Left lung (tissue), 14 donors: ENCODE measurements at places on chromosomes 4 and X. TPM values are rescaled to one million over a fixed set of nuclear protein-coding genes. Genes with fewer than 3 reads are reported as not detected.

Gene KCNIP4
- polyA plus RNA-seq, result 2.8 TPM

Gene HTR2C
- 0.32 TPM for polyA plus RNA-seq

Gene ENOX2
- 10.8 TPM for polyA plus RNA-seq

Gene MGARP
- polyA plus RNA-seq, result 0.53 TPM

Gene GAGE12H
- polyA plus RNA-seq, result not detected

DNA sequence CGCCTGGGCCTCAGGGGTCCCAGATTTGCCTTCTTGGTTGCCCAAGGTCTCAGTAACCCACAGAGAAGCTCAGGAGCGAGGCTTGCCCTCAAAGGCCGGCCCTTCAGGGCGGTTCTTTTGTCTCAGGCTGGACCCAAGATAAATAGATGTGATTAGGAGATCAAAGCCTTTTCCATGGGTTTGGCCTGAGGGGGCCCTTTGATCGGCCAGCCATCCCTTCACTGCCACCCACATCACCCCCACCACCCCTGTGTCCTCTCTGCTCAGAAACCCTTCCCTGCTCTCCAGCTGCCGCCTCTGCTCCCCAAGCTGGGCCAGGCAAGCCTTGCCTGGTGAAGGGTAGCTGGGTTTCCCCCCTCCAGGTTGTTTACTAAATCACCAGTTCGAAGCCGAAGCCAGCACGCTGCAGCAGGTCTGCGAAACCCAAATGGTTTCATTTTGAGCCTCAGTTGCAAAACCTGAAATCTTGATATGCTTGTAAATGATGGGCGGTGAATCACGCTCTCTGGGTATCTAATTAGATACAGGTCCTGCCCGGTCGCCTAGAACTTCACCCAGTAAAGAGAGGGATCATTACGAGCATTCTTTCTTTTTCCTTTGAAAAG, 202.6 kb upstream of the BCOR start:
- H3K27ac ChIP-seq, result no peak overlapping the region
- H3K4me3 ChIP-seq, result no peak overlapping the region
- no peak for DNase-seq
- H3K4me1 ChIP-seq, result no peaks in the 10 kb centered on the region

Gene PTTG2
- polyA plus RNA-seq, result not detected

DNA sequence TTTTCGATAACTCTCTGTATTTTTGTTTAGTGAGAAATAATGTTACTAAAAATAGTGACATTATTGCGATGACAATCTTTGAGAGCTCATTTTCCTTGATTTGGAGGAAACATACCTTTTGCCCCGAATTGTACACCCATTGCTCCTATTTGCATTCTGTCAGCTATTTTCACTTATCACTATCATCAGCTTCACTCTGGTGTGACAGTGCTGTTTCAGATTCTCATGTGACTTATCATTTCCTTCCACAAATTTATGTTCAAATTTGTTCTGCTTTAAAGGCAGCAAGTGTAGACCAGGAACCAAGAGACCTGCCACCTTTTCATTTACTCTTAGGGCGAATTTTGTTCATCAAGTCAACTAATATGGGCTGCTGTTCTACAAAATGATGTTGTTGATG, 179.4 kb downstream of the RBM46 start:
- no peak for DNase-seq
- no peak overlapping the region for H3K4me3 ChIP-seq
- H3K27ac ChIP-seq, result no peak overlapping the region
- H3K4me1 ChIP-seq, result no peaks in the 10 kb centered on the region

Gene GABRB1
- 0.26 TPM for polyA plus RNA-seq

Gene GAGE2A
- polyA plus RNA-seq, result not detected

- H3K4me3 ChIP-seq, result no peak overlapping the region
- no peak overlapping the region for H3K27ac ChIP-seq
- no peaks in the 10 kb centered on the region for H3K36me3 ChIP-seq
- H3K4me1 ChIP-seq, result no peaks in the 10 kb centered on the region
- peaks cover under 1% of the 10 kb centered on the region for H3K27me3 ChIP-seq
- no peak for DNase-seq
Measured at GRCh38 chr4:154511981-154512380, 20.4 kb upstream of the DCHS2 start.

GRCh38 chr4:39706334-39706733, 8.4 kb downstream of the UBE2K start:
- no peaks in the 10 kb centered on the region for H3K27me3 ChIP-seq
- H3K27ac ChIP-seq, result no peak overlapping the region
- H3K36me3 ChIP-seq, result peaks cover 18% of the 10 kb centered on the region
- H3K4me1 ChIP-seq, result peaks cover under 1% of the 10 kb centered on the region

- no peaks in the 10 kb centered on the region for H3K36me3 ChIP-seq
- H3K4me1 ChIP-seq, result no peaks in the 10 kb centered on the region
- no peak overlapping the region for H3K27ac ChIP-seq
- no peaks in the 10 kb centered on the region for H3K27me3 ChIP-seq
- no peak for DNase-seq
- no peak overlapping the region for H3K4me3 ChIP-seq
Measured at GRCh38 chrX:40863671-40864070, 128.3 kb upstream of the MED14 start.

DNA sequence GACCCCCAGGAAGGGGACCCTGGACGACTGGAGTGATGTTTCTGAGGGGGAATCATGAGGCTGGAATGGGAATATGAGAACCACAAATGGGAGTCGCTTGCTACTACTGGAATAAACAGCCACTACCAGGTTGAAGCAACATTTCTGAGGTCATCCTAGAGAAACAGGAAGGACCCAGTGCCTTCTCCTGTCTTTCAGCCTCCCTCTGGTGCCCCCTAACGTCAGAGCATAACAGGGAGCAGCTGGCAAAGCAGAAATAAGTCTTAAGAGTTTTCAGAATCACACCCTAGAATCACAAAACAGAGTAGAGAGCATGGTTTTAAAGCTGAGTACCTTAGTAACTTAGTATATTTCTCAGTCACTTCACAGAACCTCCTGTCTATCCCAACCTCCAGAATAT, 347.8 kb upstream of the PITX2 start:
- H3K27ac ChIP-seq, result no peak overlapping the region
- H3K4me1 ChIP-seq, result no peaks in the 10 kb centered on the region
- peak; percentile 4 for DNase-seq
- no peaks in the 10 kb centered on the region for H3K36me3 ChIP-seq

Gene PRDM8
- polyA plus RNA-seq, result 1.3 TPM

Gene TLR3
- polyA plus RNA-seq, result 10.3 TPM

DNA sequence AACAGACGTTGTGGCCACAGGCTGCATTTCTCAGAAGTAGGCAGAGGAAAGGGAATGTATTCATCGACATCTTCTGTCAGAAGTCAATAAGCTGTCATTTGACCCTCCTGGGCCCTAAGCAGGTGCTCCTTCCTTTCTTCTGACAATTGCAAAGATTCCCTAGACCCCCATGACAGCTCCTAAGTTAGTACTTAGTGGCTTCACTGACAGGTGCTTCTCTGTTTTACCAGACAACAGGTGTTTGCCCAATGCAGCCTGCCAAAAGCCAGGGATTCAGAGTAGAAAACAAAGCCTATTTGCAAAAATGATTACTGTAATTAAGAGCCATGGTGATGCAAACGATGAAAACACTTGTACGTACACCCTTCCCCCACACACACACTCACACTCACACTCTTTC, 7.5 kb upstream of the FGF5 start:
- H3K27me3 ChIP-seq, result peaks cover 7% of the 10 kb centered on the region
- no peak overlapping the region for H3K4me3 ChIP-seq
- no peak for DNase-seq
- H3K36me3 ChIP-seq, result no peaks in the 10 kb centered on the region

Gene VGLL1
- 6.5 TPM for polyA plus RNA-seq

DNA sequence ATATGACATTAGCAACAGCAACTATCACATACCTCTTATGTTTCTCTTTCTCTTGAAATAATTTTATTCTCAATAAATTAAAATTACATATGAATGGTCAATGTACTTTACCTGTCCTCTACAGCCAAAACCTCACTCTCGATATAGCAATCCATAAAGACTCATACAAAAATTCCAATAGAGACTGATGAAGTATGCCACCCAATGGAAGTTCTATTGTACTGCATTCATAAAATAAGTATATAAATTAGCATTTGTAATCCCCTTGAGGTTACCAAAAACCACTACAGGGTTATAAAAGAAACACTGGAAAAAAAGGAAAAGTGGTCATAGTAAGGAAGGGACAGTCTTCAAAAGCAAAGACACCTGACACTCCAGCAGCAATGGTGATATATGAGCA, 32.8 kb downstream of the CLDN2 start:
- H3K27me3 ChIP-seq, result peaks cover 12% of the 10 kb centered on the region
- H3K4me1 ChIP-seq, result no peaks in the 10 kb centered on the region
- H3K4me3 ChIP-seq, result no peak overlapping the region
- H3K27ac ChIP-seq, result no peak overlapping the region
- DNase-seq, result no peak
- no peaks in the 10 kb centered on the region for H3K36me3 ChIP-seq

GRCh38 chr4:123476089-123476488, 79.5 kb downstream of the SPRY1 start:
- DNase-seq, result no peak
- no peaks in the 10 kb centered on the region for H3K27me3 ChIP-seq
- H3K4me3 ChIP-seq, result no peak overlapping the region
- H3K27ac ChIP-seq, result no peak overlapping the region

DNA sequence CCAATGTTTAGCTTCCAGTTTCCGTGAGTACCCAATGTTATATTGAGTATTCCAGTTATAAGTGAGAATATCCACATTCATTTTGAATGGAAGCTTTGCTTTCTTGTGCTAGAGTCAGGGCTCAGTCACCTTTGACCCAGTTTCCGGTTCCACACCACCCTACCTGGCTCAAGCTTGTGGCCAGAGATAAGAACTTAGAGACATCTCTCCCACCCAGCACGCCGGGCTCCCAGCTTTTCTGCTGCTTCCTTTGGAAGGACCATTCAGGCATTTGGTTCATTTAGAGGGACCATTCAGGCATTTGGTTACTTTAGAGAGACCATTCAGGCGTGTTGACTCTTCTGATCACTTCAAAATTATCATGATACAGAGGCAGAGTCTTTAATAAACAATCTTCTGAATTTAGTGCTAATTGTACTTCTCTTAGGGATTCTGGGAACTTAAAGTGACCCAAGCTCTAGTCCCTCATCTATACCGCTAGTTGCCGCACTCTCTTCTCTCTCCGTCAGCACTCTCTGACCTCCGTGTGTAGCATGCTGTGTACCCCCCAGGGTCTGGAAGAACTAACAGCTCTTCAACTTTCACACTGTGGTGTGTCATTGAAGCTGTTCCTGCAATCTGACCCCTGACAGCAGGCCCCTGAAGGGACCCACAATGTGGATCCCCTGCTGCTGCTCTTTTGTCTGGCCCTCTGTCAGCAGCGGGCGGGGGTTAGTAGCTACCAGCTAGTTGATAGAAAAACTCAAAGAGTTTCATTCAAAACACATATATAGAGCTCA, 943.1 kb downstream of the ARAP2 start:
- DNase-seq, result no peak
- H3K4me3 ChIP-seq, result no peak overlapping the region
- no peaks in the 10 kb centered on the region for H3K27me3 ChIP-seq
- H3K4me1 ChIP-seq, result no peaks in the 10 kb centered on the region
- no peak overlapping the region for H3K27ac ChIP-seq

- no peaks in the 10 kb centered on the region for H3K27me3 ChIP-seq
- H3K27ac ChIP-seq, result no peak overlapping the region
- H3K4me1 ChIP-seq, result no peaks in the 10 kb centered on the region
- H3K36me3 ChIP-seq, result no peaks in the 10 kb centered on the region
- DNase-seq, result no peak
- H3K4me3 ChIP-seq, result no peak overlapping the region
Measured at GRCh38 chr4:44872246-44872645, 145.9 kb upstream of the GNPDA2 start.

- H3K27me3 ChIP-seq, result no peaks in the 10 kb centered on the region
- no peaks in the 10 kb centered on the region for H3K4me1 ChIP-seq
- H3K36me3 ChIP-seq, result no peaks in the 10 kb centered on the region
- DNase-seq, result no peak
- H3K4me3 ChIP-seq, result no peak overlapping the region
Measured at GRCh38 chrX:47687263-47687662, 28.3 kb upstream of the UXT start.

Gene SUPT20HL1
- polyA plus RNA-seq, result not detected

Gene SLC49A3
- polyA plus RNA-seq, result 10.5 TPM

GRCh38 chr4:111519683-111520082, 625.6 kb upstream of the FAM241A start:
- H3K27ac ChIP-seq, result no peak overlapping the region
- no peaks in the 10 kb centered on the region for H3K27me3 ChIP-seq
- H3K4me3 ChIP-seq, result no peak overlapping the region
- H3K36me3 ChIP-seq, result no peaks in the 10 kb centered on the region
- no peaks in the 10 kb centered on the region for H3K4me1 ChIP-seq

- no peak for DNase-seq
- H3K36me3 ChIP-seq, result no peaks in the 10 kb centered on the region
- H3K27ac ChIP-seq, result no peak overlapping the region
- H3K4me1 ChIP-seq, result no peaks in the 10 kb centered on the region
- no peaks in the 10 kb centered on the region for H3K27me3 ChIP-seq
Measured at GRCh38 chr4:130478406-130478805, 1382.5 kb downstream of the C4orf33 start.

- H3K4me3 ChIP-seq, result no peak overlapping the region
- H3K27me3 ChIP-seq, result no peaks in the 10 kb centered on the region
- H3K27ac ChIP-seq, result no peak overlapping the region
- no peak for DNase-seq
- H3K4me1 ChIP-seq, result peaks cover 63% of the 10 kb centered on the region
- H3K36me3 ChIP-seq, result no peaks in the 10 kb centered on the region
Measured at GRCh38 chr4:139171876-139172691, 4.9 kb downstream of the ELF2 start.

Gene GLUD2
- polyA plus RNA-seq, result 2.6 TPM

DNA sequence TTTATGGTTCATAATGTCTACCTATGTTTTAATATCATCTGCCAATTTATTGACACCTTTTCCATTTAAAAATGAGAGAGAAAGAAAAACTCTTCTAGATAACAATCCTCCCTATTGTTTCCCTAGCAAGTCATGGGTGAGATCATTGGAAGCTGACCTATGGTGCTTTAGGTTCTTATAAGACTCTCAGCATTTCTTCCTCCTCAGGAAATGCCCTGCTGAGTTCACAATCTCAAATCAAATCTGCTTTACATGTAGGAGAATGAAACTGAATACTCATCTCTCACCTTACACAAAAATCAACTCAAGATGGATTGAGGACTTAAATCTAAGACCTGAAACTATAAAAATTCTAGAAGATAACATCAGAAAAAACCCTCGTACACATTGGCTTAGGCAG, 267.4 kb downstream of the RAPGEF2 start:
- no peaks in the 10 kb centered on the region for H3K27me3 ChIP-seq
- no peaks in the 10 kb centered on the region for H3K4me1 ChIP-seq
- H3K36me3 ChIP-seq, result no peaks in the 10 kb centered on the region
- no peak for DNase-seq
- H3K27ac ChIP-seq, result no peak overlapping the region
- H3K4me3 ChIP-seq, result no peak overlapping the region

- H3K27me3 ChIP-seq, result no peaks in the 10 kb centered on the region
- no peak for DNase-seq
- H3K4me1 ChIP-seq, result no peaks in the 10 kb centered on the region
- H3K27ac ChIP-seq, result no peak overlapping the region
- H3K36me3 ChIP-seq, result peaks cover 5% of the 10 kb centered on the region
Measured at GRCh38 chrX:120625371-120625770, 4.5 kb downstream of the C1GALT1C1 start.

- no peak for DNase-seq
- H3K4me1 ChIP-seq, result no peaks in the 10 kb centered on the region
- H3K27me3 ChIP-seq, result no peaks in the 10 kb centered on the region
Measured at GRCh38 chr4:96108146-96108545, 268.3 kb downstream of the PDHA2 start.

GRCh38 chr4:175536852-175537453, 275.1 kb downstream of the GPM6A start:
- no peak for DNase-seq
- no peaks in the 10 kb centered on the region for H3K27me3 ChIP-seq
- H3K4me1 ChIP-seq, result no peaks in the 10 kb centered on the region
- no peak overlapping the region for H3K4me3 ChIP-seq
- H3K36me3 ChIP-seq, result no peaks in the 10 kb centered on the region
